ENCODE measurements at places on chromosomes 11 and 22.
A peak's percentile ranks its signal among the peaks of the same experiment; 100 is the strongest.

DNA sequence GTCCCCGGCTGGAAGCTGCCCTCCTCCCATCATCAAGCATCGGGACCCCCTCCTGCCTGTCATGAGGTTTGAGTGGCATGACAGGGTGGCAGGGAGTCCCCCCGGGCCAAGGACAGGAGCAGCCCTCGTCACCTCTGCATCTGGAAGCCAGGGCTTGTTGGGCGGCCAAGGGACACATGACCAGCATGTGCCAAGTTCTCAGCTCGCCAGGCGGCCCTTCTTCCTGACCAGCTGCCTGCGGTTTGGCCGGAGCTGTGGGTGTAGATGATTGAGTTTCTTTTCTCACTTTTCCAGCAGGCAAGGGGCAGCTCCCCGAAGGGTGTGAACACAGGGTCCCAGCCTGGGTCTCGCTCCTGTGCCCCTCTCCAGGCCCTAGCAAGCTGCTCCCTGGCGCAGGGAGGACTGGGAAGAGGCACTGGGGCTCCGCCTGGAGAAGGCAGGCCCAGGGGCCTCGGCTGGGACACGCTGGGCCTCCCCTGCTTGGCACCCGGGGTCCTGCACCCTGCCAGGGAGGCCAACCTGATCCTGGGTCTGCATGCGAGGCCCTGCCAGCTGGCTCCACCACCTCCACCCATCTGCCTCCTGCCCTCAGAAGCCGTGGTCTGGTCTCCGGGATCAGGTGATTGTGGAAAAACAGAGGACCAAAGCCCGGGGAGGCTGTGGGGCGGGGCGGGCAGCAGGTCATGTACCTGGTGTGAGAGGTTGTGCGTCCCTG lies 13.4 kb downstream of the ARHGAP8 start:
- no peak for ATAC-seq

- no peak for ATAC-seq
Measured at GRCh38 chr11:63427971-63428508, 58.5 kb downstream of the SLC22A9 start.

- ATAC-seq, result no peak
Measured at GRCh38 chr11:4619514-4619913, 11.5 kb upstream of the TRIM68 start.

DNA sequence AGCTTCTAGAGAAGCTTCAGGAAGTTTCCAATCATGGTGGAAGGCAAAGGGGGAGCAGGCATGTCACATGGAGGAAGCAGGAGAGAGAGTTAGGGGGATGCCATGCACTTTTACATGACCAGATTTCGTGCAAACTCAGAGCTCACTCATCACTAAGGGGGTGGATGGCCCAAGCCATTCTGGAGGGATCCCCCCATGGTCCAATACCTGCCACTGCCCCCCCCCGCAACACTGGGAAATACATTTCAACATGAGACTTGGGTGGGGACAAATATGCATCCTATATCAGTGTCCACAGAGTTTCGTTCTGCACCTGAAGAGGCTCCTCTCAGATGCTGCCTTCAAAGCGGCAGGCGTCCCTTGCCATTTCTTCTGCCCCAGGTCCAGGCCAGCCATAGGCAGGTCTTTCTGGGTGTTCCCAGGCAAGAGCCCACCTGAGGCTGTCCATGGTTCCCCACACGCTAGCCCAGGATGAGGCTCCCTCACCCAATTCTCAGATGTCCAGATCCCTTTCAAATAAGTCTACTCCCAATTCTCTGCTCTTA lies 1344.3 kb downstream of the TBC1D22A start:
- ATAC-seq, result no peak

- no peak for ATAC-seq
Measured at GRCh38 chr11:99079576-99079975, 58.8 kb downstream of the CNTN5 start.

GRCh38 chr22:26362471-26362870 lies 66.6 kb upstream of the ASPHD2 start:
- ATAC-seq, result no peak

DNA sequence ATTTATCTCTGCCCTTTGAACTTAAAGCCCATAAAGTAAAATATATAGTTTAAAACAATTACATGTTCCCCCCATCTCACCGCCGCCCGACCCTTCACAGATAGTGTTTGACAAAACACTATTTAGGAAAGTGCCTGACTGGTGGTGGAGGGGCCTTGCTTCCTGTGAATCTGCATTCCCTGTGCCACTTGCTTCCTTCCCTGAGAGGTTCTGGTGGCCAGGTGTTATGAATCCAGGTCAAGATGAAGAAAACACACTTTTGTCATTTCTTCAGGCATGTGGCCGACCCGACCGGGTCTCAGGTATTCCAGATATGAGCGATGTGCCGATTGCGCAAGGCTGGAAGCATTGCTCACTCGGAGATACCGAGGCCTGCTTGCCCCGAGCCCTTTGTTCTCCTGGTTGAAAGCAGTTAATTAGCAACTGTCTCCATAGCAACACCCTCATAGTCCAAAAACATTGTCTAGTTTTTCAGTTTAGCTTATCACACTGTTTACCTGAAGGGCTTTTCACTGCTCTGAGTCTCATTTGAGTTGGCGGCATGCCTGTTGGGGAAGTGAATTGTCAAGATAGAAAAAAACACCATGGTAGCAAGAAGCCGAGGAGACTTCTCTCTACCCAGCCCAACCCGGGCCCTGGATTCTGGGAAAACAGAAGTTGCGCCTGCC lies 128.3 kb downstream of the TEAD1 start:
- ATAC-seq, result no peak

DNA sequence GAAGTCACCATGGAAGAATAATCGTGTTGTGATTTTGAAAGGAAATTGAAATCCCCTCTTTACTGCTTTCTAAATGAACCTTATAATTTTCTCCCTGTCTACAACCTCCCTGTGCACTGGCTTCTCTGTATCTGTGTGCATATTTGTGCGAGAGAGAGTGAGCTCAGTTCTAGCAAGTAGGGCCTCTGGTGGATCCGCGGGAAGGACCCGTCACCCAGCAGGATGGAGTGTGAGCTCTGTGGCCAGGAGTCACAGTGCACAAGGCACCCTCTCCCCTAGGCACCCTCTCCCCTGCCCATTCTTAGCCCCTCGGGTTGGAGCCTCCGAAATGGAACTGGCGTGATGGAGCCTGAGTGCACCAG lies 109.0 kb downstream of the TRIM29 start:
- no peak for ATAC-seq

- ATAC-seq, result no peak
Measured at GRCh38 chr11:18540207-18541009, 13.7 kb upstream of the TSG101 start.

- ATAC-seq, result no peak
Measured at GRCh38 chr11:94938095-94939055, 35.0 kb downstream of the CWC15 start.

DNA sequence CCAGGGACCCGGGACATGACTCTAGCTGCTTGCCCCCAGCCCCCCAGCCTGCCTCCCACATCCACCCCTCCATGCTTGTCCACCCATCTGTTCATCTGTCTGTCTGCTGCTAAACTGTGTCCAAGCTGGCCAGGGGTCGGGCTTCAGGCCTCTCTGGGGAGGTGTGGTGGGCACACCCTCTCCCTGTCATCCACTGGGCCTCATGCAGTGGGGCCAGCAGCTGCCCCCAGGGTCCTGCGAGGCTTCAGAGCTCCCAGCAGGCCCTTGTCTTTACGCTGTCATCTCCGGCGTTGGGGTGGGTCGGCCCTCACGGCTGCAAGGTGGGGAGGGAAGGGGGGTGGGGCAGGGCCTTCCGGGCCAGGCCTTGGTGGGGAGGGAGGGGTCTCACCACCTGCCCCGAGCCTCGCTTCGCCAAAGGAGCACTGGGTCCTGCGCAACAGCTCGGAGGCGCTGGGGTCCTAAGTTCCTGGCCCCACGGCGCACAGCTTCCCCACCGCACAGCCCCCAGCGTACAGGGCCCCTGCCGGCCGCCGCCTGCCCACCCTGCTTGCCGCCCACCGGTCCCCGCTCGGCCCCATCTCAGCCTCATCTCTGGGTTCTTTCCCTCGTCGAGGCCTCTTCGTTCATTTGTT lies 26.7 kb downstream of the MOB2 start:
- ATAC-seq, result no peak

GRCh38 chr22:19361501-19362103 lies 69.9 kb downstream of the HIRA start:
- ATAC-seq, result peak; percentile 99

GRCh38 chr11:125942771-125943428 lies 2.9 kb upstream of the VSIG10L2 start:
- ATAC-seq, result no peak

GRCh38 chr22:44926491-44927415 lies 83.1 kb downstream of the PHF21B start:
- peak; percentile 24 for ATAC-seq

- ATAC-seq, result peak; percentile 75
Measured at GRCh38 chr11:36376888-36377758, 81.0 kb downstream of the PRR5L start.

DNA sequence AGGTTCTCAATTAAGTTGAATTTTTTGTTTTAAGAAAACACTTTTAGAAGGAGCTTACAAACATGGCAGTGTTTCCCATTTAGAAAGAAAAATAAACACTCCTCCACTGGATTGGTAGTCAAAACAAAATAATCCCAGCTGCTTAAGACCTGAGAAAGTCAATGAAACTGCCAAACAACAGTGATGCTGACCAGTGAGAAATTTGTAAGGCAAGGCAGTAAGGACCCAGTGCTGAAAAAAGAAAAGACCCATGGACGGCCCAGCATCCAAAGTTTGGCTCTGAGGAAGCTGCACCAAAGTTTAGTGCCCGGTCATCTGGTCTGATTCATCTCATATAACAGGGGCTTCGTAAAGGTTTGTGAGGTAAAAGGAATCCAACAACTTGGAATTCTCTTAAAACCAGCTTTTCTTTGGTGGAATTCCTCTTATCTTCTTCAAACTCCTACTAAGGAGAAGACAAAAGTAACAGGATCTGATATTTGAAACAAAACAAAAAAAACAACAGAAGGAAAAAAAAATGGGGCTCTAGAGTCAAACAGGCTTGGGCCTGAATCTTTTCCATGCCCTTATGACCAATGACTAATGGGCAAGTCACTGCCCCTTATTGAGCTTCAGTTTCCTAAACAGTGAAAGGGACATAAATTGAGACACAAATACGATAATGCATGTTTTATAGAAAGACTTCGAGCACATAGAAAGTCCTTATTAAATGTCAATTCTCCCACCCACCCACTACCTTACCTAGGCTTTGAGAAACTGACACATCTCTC lies 383.0 kb upstream of the NARS2 start:
- ATAC-seq, result no peak

DNA sequence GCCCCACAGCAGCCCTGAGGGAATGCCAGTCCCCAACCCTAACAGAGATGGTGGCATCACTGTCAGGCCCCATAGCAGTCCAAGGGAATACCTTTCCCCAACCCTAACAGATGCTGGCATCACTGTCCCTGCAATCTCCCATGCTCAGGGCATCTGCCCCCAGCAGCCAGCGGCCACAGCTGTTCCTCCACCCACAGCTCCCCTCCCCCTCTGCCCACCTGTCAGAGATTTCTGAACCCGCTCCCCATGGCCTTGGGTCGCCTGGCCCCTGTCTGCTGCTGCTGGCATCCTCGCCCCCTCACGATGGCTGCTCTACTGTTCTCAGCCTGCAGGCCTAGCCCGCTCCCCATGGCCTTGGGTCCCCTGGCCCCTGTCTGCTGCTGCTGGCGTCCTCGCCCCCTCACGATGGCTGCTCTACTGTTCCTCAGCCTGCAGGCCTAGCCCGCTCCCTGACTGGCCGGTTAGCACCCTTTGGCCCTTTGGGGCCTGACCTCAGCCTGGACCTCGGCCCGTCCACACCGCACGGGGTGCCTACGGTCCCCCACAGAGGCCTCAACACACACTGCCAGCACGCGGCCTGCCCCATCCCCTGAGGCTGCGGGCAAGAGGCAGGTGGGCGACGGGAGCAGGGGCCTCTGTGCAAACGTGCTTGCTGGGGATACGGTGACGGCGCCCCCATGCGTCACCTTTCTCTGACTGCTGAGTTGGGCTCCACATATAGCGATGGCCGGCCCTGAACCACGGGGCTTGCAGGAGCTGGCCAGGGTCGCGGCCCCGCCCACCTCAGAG lies 20.7 kb downstream of the CHID1 start:
- ATAC-seq, result no peak

DNA sequence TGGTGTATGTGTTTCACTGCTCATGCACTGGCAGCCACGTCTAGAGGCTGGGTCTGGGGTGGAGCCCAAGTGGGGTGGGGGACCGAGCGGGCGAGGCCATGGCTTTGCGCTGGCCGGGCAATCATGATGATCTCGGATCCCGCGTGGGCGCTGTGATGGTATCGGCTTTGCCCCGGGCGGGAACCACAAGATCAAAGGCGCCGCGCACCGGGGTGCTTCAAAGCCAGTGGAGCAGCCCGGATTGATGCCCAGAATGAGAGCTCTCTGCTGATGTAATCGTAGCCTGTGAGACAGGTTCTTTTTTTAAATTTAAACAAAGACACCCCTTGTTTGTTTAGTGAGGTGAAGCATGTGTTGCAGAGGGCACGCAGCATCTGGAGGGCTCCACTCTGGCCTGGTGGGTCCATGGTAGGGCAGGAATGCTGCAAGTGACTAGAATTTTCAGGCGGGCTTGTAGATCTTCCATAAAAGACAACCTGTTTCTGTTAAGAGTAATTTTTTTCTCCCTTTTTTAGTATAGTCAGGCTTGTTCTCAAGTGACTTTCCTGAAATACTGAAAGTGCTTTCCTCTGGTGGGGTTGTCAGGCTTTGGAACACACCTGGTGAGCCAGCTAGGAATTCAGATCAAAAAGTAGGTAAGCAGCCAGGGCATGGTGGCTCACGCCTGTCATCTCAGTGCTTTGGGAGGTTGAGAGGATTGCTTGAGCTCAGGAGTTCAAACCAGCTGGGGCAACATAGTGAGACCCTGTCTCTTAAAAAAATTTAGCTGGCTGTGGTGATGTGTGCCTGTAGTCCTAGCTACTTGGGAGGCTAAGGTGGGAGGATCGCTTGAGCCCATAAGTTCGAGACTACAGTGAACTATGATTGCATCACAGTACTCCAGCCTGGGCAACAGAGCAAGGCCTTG lies 40.7 kb downstream of the ZNRF3 start:
- ATAC-seq, result no peak

- ATAC-seq, result no peak
Measured at GRCh38 chr11:44566952-44567875, 1.8 kb downstream of the CD82 start.

GRCh38 chr22:35135165-35135564 lies 69.2 kb downstream of the ISX start:
- no peak for ATAC-seq

- no peak for ATAC-seq
Measured at GRCh38 chr22:26558248-26558895, 31.6 kb downstream of the TPST2 start.

DNA sequence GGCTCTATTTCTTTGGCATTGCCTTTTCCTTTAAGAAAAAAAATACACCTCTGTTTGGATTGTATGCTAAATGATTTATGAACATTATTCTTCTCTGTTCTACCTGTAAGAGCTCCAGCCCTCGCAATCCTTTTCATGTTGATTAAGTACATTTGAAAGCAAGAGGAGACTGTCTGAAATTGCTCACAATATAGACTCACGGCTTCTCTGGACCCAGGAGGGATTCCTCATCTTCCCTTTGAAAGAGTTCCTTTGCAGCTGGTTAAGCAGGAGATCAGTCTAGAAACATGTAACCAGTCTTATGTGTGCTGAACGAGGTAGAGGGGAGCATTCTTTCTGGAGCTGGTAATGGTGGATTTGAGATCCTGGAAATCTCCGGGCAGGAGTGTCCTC lies 47.4 kb downstream of the PKNOX2 start:
- ATAC-seq, result no peak
